SK-N-SH (cell line): ENCODE measurements at places on chromosomes 16 and 17. TPM values are rescaled to one million over a fixed set of nuclear protein-coding genes. Genes with fewer than 3 reads are reported as not detected.

Gene AP1G1
- 23.8 and 33.8 TPM in 2 replicates for polyA plus RNA-seq

DNA sequence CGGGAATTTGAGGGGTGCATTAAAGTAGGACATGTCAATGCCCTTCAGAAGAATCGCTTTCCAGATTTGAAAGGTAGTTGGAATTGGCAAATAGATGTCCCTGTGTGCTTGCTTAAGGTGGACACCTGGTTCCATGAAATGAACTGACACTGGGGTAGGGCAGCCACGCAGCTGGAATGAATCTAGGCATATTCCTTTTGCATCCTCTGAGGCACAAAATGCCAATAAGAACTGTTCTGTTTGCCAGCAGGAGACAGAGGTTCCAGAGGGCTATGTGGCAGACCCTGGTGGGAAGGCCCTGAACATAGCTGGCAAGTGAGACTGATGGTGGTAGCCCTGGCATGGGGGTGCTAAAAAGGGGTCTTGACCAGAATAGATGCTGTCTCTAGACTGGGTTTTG lies 61.5 kb downstream of the SLC6A2 start:
- no peak for DNase-seq

DNA sequence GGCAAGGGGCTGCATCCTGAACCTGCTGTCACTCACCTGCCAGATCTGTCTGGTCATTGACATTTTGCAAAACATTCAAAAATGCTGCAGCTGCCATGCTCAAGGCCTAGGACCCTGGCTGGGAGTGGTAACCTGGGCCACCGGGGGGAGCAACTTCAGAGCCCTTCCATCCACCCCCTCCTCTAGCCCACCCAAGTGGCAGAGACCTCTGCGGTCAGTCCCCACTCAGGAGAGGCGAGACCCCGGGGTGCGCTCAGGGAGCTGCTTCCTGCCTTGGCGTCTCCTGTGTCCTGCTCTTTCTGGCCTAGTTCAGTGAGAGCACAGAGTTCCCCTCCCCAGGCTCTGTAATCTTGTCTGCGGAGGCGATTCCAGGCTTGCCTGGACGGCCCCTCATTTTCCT lies 108.8 kb downstream of the CCDC182 start:
- no peak for DNase-seq

- no peak for DNase-seq
Observed at GRCh38 chr16:11170201-11170600, 85.8 kb downstream of the SOCS1 start.

GRCh38 chr17:39872751-39873150 lies 4.7 kb downstream of the ZPBP2 start:
- no peak for DNase-seq

DNA sequence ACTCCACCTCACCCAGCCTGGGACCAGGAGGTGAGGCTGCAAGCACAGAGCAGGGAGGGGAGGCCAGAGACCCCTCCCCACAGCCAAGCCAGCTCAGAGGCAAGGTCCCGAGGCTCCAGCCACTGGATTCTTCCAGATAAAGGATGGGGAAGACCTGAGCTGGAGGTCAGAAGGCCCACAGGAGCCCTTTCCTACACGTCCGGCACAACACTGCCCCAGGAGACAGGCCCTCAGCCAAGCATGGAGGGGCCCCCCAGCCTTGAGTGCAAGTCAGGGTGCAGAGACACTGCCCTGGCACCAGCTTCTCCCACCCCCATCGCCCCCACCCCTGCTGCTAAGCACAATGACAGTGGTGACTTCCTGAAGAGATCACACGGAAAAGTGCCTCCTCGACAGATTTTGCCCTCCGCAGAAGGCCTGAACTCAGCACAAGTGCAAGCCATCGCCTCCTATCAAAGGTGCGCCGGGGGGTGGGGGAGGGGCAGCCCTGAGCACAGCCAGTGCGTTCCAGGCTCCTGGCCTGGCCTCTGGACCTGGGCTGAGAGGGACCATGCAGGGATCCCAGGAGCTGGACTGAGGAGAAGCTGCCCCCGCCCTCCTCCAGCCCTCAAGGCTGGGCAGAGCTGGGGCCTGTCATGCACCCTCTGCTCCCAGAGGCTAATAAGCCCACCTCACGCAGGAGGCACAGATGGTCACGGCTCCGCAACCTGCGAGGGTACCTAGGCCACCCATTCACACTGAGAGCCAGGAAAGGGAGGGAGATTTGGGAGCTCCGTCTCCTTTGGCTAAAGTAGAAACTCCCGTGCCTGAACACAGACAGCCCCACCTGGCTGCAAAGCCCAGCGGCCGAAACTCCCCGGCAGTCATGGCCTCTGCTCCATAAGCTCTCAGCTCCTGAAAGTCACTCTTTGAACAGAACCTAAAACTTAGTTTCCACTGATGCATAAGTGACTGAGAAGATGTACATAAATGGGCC lies 2.7 kb downstream of the MAFG start:
- DNase-seq: no peak

GRCh38 chr16:4687946-4688673 lies 5.3 kb upstream of the NUDT16L1 start:
- no peak for DNase-seq

Gene DPEP2
- polyA plus RNA-seq: not detected in 2 replicates

DNA sequence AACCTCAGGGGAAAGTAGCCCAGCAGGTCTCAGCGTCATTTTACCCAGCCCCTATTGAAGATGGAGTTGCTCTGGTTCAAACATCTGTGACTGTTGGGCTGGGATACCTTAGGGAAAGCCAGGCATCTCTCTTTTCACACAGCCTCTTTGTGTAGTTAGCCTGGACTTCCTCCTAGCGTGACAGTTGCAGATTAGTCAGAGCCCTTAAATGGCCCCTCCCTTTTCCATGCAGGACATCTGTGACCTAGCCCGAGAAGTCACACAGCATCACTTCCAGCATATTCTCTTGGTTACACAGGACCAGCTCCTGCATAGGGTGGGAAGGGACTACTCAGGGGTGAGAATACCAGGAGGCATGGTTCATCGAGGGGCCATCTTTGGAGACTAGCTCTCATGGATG lies 375.0 kb upstream of the RBFOX1 start:
- no peak for DNase-seq

- DNase-seq: peak; percentile 89
Observed at GRCh38 chr17:7404737-7405349, 946 bp upstream of the TMEM256 start.

Gene WFIKKN1
- 0.10 and 0.16 TPM in 2 replicates for polyA plus RNA-seq

Gene SCNN1B
- not detected in 2 replicates for polyA plus RNA-seq

DNA sequence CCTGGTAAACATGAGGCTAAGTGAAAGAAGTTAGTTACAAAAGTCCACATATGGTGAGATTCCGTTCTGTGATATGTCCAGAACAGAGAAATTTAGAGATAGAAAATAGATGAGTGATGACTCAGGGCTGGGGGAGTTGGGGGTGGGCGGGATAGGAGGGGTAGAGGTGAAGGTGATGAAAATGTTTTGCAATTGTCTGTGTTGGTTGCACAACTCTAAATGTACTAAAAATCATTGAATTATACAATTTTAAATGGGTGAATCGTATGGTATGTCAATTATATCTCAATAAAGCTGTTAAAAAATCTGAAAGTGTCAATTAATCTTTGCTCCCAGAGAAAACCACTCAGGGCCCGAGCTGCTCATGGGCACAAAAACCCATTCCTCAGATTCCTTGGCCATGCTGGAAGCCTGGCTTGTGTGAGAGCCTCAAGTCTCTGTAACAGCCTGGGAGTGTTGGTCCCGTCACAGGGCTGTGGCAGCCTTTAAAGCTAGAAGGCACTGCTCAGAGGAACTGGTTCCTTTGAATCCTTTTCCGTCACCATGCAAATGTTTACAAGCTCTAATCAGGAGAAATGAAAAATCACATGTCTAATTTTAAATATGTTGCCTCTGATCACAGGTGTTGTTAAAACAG lies 225.3 kb downstream of the WWOX start:
- no peak for DNase-seq

Gene TEKT1
- not detected in 2 replicates for polyA plus RNA-seq

DNA sequence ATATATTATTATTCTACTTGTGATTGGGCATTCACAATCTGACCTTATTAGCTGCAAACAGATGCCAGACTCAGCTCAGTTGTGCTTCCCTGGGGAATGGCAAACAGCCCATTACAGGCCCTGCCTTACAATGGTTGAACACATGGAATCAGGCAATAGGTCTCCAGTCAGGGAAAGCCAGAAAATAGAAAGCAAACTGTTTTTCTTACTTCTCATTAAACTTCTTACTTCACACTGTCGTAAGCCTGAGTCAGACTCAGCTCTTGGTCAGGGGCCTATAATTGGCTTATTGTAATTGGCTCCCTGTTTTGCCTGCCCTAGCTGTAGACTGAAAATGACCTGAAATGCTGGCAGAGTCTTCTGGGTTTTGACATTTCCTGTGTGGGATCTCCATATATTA lies 77.0 kb upstream of the CA10 start:
- no peak for DNase-seq

DNA sequence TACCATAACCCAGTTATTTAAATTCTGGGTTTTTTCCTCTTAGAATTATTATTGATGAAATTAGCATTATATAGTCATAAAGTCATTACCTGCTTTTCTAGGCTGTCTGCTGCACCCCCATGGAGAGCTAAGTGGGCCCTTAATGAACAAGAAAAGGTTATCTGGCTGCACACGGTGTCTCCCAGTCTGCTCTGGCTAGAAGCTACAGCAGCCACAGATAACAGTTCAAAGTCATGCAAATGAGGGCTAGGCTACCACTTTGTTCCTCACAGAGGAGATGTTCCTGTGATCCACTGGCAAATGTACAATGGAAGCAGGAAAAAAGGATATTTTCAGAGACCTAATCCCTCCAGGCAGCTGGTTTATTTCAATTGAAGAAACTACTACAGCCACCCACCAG lies 112.1 kb downstream of the SNX11 start:
- no peak for DNase-seq

GRCh38 chr16:8885674-8886592 lies 3.8 kb downstream of the LITAFD start:
- DNase-seq: peak; percentile 69

Gene PABPN1L
- polyA plus RNA-seq: not detected in 2 replicates

DNA sequence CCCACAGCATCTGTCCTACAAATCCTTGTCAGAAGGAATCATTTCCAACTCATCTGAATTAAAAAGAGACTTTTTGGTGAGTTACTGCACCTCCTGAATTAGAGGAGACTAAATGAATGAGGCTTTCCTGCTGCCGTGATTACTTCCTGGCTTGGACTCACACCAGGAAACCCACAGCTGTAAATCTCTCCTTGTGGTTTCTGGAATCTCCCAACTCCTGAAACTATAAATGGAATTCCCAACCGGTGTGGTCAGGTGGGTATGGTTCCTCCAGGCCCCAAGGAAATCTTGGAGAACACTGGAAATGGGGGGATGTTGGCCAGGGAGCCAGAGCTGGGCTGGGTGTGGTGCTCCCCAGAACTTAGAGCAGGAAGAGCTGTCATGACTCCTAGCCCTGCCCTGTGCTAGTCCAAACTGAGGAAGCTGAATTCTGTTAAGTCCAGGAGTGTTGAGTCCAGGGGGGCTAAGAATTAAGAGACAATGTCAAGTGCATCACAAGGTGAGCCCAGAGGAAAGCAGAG lies 216.4 kb downstream of the GSG1L start:
- no peak for DNase-seq

Gene TEX14
- 0.02 TPM in 1 of 2 replicates, not detected in the other for polyA plus RNA-seq

DNA sequence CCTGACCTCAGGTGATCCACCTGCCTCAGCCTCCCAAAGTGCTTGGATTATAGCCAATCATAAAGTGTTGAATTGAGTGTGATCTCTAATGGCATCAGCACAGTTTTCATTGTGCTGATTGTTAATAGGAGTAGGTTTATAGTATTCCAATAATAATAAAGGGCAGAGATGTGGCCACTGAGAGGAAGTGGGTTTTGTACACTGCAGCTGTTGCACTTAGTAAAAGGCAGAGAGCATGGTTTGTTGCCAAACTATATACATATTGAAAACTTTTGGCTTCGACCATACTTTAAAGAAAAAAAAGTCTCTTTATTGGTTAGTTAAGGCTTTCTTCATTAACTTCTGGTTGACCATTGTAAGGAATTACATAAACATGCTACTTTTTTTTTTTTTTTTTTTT lies 185.9 kb downstream of the CDK5R1 start:
- DNase-seq: no peak

- DNase-seq: peak; percentile 56
Observed at GRCh38 chr17:72380737-72381136, 259.9 kb downstream of the SOX9 start.

DNA sequence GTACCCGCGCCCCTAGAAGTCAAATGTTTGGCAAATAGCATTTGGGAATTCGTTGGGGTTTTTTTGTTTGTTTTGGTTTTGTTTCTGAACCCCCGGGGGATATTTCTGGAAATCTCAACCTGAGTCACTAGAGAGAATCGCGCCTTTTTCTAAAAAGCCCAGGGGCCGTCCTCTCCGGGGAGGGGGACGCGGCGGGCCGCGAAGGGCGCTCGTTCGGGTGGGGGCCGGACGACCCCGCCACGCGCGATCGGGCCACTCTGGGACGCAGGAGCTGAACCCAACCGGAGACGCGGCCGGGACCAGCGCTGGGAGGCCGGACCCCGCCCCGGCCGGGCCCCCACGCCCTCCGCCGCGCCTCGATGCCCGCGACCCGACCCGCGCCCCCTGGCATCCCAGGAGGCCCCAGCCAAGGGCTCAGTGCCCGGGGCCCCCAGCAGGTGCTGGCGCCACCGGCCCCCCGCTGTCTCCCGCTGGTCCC lies 302 bp downstream of the LITAF start:
- DNase-seq: no peak

DNA sequence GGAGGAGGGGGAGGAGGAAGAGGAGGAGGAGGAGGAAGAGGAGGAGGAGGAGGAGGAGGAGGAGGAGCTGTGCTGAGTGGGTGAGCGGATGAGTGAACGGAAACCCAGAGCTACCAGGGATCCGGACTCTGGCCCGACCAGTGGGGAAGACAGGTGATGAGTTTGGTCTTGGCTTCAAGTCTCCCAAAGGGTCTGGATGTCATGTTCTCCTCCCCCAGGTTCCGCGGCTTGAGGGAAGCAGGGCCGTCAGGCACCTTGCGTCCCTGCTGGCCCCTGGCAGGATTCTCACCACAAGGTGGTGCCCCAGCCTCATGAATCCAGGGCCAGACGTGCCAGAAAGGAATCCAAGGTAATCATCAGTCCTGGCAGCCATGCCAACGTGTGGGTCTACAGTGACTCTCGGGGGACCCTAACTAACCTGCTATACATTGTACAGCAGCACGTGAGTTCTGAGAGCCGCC lies 13.5 kb upstream of the ABAT start:
- DNase-seq: peak; percentile 81

- DNase-seq: no peak
Observed at GRCh38 chr17:63985387-63986140, 12.6 kb upstream of the PRR29 start.

GRCh38 chr17:17729620-17730249 lies 48.5 kb downstream of the RAI1 start:
- peak; percentile 73 for DNase-seq
